T follicular helper cell (primary cell): ENCODE measurements at places on chromosomes 5 and 9.

- no peak for DNase-seq
Measured at GRCh38 chr9:136806067-136806466, 1.7 kb upstream of the RABL6 start.

DNA sequence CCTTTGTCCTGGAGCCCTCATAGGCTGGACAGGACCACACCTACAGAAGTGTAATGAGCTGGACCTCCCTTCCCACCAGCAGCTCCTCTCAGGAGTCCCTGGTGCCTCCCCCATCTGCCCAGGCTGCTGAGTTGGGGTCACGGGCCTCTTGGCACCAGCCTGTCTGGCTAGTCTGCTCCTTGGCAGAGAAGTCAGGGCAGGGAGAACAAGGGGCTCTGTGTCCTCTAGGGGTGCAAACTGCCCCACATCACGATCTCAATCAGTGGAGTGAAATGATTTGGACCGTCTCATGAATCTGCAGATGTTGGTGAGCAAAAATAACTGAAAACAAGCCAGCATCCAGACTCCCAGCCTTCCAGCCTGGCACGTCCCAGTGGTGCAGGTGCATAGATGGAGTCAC lies 14.9 kb upstream of the GFPT2 start:
- no peak for DNase-seq

- no peak for DNase-seq
Measured at GRCh38 chr9:126982215-126983002, 67.8 kb downstream of the RALGPS1 start.

GRCh38 chr9:133238272-133238850 lies 29.3 kb upstream of the OBP2B start:
- no peak for DNase-seq

GRCh38 chr9:93390953-93391515 lies 60.5 kb upstream of the FAM120A start:
- no peak for DNase-seq
